COR-L47 (cell line): ENCODE measurements at places on chromosomes 1 and 21.
A peak's percentile ranks its signal among the peaks of the same experiment; 100 is the strongest.

DNA sequence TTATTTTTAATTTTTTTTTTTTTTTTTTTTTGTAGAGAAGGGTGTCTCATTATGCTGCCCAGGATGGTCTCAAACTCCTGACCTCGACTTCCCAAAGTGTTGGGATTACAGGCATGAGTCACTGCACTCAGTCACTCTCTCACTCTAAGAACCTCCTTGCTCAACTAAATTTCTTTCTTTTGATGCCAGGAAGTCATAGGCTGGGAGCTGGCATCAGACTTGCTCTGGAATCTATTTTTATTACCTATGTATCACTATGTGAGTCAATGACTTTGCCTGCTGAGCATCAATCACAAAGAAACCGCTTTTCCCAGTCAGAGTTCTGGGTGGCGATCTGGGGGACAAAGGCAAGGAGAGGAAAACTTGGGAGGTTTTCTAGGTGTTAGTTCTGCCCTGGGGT lies 35.5 kb upstream of the PARP1 start:
- DNase-seq, result no peak

GRCh38 chr21:20902998-20903397 lies 95.2 kb upstream of the NCAM2 start:
- DNase-seq, result no peak

DNA sequence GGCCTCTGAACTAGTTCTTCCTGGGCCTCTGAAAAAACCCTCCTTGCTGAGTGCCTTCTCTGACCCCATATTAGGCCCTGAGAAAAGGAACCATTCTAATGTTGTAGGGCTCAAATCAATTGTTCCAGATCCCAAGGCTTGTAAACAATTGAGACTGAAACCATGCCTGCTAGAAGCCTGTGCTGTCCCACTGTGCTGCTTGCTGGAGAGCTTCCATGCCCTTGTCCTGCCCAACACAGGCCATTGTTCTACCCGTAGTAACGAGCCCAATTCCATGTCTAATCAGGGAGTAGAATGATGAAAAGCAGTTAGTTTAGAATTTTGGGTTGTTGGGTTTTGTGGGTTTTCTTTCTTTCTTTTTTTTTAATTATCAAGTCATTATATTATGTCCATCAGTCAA lies 47.4 kb downstream of the ZNF281 start:
- DNase-seq, result no peak

DNA sequence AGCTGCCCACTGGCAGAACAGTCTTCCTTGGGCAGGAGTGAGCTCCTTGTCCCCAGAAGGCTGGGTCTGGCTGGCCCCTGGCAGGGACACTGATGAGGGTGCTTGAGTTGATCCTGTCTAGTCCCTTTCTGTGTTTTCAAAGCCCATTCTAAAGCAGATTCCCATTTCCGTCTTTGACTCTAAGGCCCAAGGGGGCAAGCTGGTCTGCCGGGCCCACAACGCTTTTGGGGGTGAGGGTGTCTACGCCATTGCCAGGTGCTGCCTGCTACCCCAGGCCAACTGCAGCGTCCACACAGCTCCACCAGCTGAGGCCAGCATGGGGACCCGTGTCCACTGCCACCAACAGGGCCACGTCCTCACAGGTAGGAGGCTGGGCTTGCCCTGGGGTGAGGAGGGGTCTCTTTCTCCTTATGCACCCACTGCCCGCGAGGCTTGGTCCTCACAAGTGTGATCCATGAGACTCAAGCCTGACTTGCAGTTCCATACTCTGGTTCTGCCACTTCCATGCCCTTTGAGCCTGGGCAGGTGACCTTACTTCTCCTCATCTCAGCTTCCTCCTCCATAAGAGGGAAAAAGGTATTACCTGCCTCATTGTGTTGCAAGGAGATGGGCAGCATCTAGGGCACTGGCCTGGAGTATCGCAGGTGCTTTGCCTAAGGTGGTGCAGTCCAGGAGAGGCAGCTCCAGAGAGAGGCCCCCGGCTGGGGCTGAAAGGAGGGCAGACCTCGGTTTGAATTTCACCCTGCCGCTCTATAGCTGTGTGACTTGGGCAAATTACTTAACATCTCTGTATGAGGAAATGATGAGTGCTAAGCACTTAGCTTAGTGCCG lies 20.2 kb downstream of the PCSK9 start:
- DNase-seq, result no peak

GRCh38 chr21:45098867-45099266 lies 24.5 kb downstream of the ADARB1 start:
- no peak for DNase-seq

- peak; percentile 74 for DNase-seq
Observed at GRCh38 chr1:222465211-222466041, 82.5 kb downstream of the HHIPL2 start.

DNA sequence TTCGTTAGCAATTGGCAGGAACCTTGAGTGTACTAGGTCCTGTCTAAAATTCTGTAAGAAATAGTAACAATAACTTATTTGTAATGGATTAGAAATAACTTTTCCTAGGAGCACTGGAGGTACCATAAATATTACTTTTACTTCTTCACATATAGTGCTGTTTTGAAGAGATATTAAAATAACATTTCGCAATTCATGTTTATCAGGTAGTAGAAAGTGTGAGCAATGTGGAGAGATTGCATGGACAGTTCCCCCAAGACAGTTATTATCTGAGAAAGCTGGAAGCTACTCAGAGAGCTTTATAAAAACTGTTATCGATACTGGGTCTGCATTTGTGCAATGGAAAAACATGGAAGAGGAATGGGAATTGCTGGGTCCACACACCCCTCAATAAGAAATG lies 128.5 kb upstream of the KIF26B start:
- DNase-seq, result no peak

- peak; percentile 32 for DNase-seq
Observed at GRCh38 chr1:210292231-210292871, 36.4 kb upstream of the HHAT start.

DNA sequence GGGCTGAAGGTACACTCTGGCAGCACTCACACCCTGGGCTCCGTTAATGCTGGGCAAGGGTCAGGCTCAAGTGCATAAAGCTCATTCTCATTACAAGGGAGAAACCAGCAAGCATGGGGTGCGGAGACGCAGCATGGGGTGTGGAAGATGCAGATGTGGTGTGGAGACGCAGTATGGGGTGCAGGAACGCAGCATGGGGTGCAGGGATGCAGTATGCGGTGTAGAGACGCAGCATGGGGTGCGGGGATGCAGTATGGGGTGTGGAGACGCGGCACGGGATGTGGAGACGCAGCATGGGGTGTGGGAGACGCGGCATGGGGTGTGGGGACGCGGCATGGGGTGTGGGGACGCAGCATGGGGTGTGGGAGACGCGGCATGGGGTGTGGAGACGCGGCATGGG lies 390.7 kb downstream of the NPHP4 start:
- no peak for DNase-seq

GRCh38 chr1:36522461-36523229 lies 39.9 kb upstream of the CSF3R start:
- DNase-seq, result no peak

GRCh38 chr1:79825551-79825950 lies 819.0 kb upstream of the ADGRL4 start:
- DNase-seq, result no peak

GRCh38 chr1:11535316-11535715 lies 56.4 kb downstream of the DISP3 start:
- no peak for DNase-seq

DNA sequence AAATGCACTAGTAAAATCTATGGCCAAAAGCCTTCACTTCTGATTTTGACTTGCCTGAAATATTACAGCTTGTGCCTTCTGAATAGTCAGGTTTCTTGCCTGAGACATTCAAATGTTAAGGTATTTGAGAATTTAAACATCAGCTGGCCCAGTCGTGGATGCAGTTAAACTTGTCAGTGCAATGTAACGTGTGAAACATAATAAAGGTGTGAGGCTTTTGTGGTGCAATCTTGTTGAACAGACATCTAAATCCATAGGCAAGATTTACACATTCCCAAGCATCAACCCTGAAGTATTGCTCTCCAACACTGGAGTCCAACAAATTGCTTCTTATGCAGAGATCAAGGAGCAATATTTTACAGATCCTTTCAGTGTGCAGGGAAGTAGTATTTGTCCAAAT lies 4.4 kb downstream of the CCN1 start:
- DNase-seq, result no peak

DNA sequence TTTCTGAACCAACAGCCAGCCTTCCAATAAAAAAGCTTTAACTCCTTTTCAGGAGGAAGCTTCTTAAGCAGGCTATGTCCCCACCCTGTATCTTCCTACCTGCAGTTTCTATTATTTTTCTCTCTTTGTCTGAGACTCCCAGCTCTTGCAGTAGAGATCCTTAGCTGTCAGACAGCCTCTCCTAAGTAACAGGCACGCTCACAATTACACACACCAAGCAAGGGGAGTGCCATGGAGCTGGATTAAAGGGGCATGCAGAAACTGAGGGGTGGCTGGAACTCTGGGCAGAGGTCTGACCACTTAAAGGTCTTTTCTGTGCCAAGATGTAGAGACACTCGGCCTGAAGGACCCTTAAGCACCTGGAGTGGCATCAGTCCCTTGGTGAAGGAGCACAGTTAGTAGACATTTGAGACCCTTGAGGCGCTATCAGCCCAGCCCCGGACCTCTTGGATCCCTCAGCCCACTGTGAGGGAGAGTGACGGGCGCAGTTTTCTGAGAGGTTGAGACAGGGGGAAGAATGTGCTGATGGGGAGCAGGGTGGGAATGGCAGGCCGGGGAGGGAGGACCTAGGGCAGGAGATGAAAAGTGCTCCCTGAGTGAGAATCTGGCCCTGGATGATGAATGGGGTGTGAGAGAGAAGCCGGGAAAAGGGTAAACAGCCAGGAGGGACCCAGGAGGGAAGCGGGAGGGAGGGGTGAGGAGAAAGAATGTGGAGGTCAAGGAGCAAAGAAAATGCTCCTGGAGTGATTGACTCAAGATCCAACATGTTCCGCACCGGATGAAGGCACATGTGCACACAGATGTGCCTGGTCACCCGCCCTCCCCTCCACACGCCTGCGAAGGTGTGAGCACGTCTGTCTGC lies 13.3 kb downstream of the PLXNA2 start:
- DNase-seq, result no peak

DNA sequence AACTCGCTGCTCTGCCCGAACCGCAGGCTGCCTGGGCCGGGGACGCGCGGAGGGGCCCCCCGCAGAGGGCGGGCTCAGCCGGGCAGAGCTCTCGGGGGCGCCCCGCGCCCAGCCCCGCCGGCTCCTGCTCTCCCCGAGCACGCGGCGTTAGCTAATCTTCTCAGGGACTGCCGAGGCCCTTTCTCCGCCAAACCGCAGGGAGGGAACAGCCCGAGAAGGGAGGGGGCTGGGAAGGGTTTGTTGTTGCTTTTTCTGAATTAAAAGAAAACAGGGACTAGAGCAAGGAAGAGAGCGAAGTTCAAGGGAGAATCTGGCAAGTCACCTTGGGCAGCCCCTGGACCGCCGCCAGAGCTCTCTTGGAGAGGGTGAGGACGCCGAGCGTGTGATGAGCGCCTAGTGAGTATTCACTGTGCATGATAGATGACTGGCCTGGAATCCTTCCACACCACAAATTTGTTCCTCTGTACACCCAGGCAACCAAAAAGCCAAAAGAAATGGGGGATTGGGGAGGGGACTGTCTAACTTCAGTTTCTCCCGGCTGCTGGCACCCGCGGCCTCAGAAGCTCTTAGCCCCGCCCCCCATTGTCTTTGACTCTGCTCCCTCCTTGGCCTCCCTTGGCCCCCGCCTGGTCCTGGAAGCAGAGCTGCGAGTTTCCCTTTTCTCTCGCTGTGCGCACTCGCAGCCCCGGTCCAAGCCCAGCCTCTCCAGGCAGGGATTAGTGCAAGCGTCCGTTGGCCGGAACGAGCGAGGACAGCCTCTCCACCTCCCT lies 19.7 kb upstream of the LMX1A start:
- DNase-seq, result peak; percentile 21

GRCh38 chr1:28897789-28898188 lies 16.6 kb upstream of the EPB41 start:
- no peak for DNase-seq

DNA sequence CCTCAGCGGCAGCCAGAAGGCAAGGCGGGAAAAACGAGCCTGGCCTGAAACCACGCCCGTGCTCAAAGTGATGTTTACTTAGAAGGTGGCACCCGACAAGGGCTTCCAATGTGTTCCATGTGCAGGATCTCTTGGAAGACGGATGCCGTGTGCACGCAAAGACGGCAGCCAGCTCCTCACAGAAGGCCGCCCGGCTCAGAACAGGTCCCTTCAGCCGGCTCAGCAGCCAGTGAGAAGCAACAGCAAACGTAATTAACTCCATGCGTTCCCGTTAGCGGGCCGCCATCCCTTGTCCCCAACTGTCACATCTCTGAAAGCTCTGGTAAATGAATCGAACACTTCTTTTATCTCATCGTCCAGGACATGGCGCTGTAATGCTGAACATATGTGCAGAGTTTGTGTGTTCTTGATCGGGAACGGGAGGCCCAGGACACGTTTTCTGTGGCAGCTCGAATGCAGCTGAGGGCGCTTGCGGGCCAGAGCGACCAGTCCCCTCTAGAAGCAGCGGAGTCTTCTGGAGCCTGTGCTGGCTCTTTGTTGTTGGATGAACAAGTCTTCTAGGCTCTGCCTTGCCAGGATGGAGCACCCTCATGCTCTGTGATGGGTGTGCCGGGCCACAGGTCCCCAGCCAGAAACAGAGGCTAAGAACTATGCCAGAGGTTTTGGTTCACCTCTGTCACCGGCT lies 94.6 kb upstream of the ARHGEF16 start:
- no peak for DNase-seq

GRCh38 chr1:54814126-54814498 lies 13.0 kb upstream of the TTC22 start:
- DNase-seq, result no peak

GRCh38 chr1:112026016-112026415 lies 36.5 kb upstream of the KCND3 start:
- DNase-seq, result no peak

DNA sequence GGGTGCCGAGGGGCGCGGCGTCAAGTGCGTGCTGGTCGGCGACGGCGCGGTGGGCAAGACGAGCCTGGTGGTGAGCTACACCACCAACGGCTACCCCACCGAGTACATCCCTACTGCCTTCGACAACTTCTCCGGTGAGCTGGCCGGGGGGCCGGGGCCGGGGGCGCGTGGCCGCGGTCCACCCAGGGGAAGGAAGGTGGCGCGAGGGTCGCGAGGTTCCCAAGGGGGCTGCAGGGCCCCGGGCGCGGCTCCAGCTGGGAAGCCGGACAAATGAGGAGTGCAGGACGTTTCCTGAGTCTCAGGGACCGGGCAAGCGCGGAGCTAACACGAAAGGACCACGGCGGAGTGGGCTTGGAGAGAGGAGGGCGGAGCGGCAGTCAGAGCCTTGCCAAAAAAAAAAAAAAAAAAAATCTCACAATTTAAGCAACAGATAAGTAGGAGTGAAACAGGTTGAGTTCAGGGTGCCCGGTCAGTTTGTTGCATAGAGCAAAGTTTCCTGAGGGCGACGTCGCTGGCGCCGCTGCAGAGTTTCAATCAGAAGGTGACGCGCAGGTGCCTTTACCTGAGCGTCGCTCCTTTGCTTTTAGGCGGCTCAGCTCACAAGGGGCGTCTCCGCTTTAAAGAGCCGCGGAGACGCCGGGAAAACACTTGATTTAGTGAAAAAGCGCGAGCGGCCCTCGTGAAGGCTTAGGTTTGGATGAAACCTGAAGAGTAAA lies 750 bp downstream of the RHOU start:
- no peak for DNase-seq

- no peak for DNase-seq
Observed at GRCh38 chr1:71014178-71014579, 33.4 kb downstream of the PTGER3 start.
